ENCODE measurements at places on chromosomes 7 and 10. TPM values are rescaled to one million over a fixed set of nuclear protein-coding genes. Genes with fewer than 3 reads are reported as not detected.

SUGCT gene
- 1.2 TPM for polyA plus RNA-seq

SPRN gene
- polyA plus RNA-seq, result 0.03 TPM

MAPK8 gene
- 25.3 TPM for polyA plus RNA-seq

DNAJC1 gene
- polyA plus RNA-seq, result 11.2 TPM

GRK5 gene
- polyA plus RNA-seq, result 13.1 TPM

ZNF365 gene
- polyA plus RNA-seq, result 0.76 TPM

TMEM139 gene
- 0.37 TPM for polyA plus RNA-seq

IL6 gene
- 16.5 TPM for polyA plus RNA-seq

SEC61G gene
- 221 TPM for polyA plus RNA-seq

ATP6V1F gene
- polyA plus RNA-seq, result 501 TPM

BNIP3 gene
- 53.3 TPM for polyA plus RNA-seq

MAD1L1 gene
- 34.1 TPM for polyA plus RNA-seq

TMEM236 gene
- 0.29 TPM for polyA plus RNA-seq

OR6B1 gene
- not detected for polyA plus RNA-seq

ANXA8L1 gene
- polyA plus RNA-seq, result not detected

HOXA6 gene
- 10.0 TPM for polyA plus RNA-seq

SPDYE2 gene
- not detected for polyA plus RNA-seq

EPHB6 gene
- polyA plus RNA-seq, result 0.86 TPM

EIF5AL1 gene
- 0.73 TPM for polyA plus RNA-seq

WIPF3 gene
- 0.01 TPM for polyA plus RNA-seq

EPDR1 gene
- polyA plus RNA-seq, result 0.57 TPM

NAT16 gene
- not detected for polyA plus RNA-seq

TUBAL3 gene
- polyA plus RNA-seq, result not detected

LIPK gene
- polyA plus RNA-seq, result not detected

ARHGAP19 gene
- polyA plus RNA-seq, result 6.8 TPM

OPN4 gene
- polyA plus RNA-seq, result not detected

CYREN gene
- 19.1 TPM for polyA plus RNA-seq

ZNF467 gene
- 4.7 TPM for polyA plus RNA-seq

TMEM213 gene
- not detected for polyA plus RNA-seq

OAT gene
- 69.9 TPM for polyA plus RNA-seq

GPR15LG gene
- not detected for polyA plus RNA-seq

VSTM4 gene
- polyA plus RNA-seq, result 0.06 TPM

CREB3L2 gene
- 29.6 TPM for polyA plus RNA-seq

HHEX gene
- 81.0 TPM for polyA plus RNA-seq

APBB1IP gene
- not detected for polyA plus RNA-seq

FAM25G gene
- polyA plus RNA-seq, result not detected

GALNT11 gene
- 36.5 TPM for polyA plus RNA-seq

MALRD1 gene
- not detected for polyA plus RNA-seq

SLC29A4 gene
- polyA plus RNA-seq, result 10.8 TPM

OR9A2 gene
- not detected for polyA plus RNA-seq

ARMC3 gene
- polyA plus RNA-seq, result not detected

FAM25C gene
- polyA plus RNA-seq, result not detected

GALNT17 gene
- polyA plus RNA-seq, result not detected

UCN3 gene
- polyA plus RNA-seq, result not detected

LEP gene
- polyA plus RNA-seq, result not detected

ATG9B gene
- polyA plus RNA-seq, result 0.04 TPM
